Chondrocyte (in vitro differentiated cells): ENCODE measurements at places on chromosomes 16 and 17. TPM values are rescaled to one million over a fixed set of nuclear protein-coding genes. Genes with fewer than 3 reads are reported as not detected.

GRCh38 chr16:54135361-54136275, 151.0 kb downstream of the IRX3 start:
- H3K36me3 ChIP-seq: no peaks in the 10 kb centered on the region
- no peak overlapping the region for H3K4me3 ChIP-seq
- H3K27me3 ChIP-seq: no peaks in the 10 kb centered on the region
- peaks cover 13% of the 10 kb centered on the region for H3K4me1 ChIP-seq
- no peak for DNase-seq
- H3K27ac ChIP-seq: peak overlapping the region; percentile 76

DNA sequence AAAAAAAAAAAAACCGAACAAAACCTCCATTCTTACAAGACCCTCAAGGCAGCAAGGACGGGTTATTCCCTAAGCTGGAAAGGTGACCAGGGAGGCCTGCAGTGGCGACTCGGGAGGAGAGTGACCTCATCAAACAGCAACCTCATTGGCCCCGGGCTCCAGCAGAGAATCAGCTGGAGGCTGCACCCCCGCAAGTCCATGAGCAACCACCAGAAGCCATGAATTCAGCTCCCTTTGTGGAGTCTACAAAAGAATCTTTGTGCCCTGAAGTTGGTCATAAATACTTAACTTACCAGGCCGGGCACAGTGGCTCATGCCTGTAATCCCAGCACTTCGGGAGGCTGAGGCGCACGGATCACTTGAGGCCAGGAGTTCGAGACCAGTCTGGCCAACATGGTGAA, 80.9 kb upstream of the CREBBP start:
- H3K4me3 ChIP-seq: peak overlapping the region; percentile 61
- H3K27ac ChIP-seq: no peak overlapping the region
- peaks cover 20% of the 10 kb centered on the region for H3K4me1 ChIP-seq
- peaks cover 13% of the 10 kb centered on the region for H3K36me3 ChIP-seq

- no peaks in the 10 kb centered on the region for H3K36me3 ChIP-seq
- H3K4me3 ChIP-seq: no peak overlapping the region
- no peaks in the 10 kb centered on the region for H3K4me1 ChIP-seq
Observed at GRCh38 chr17:46811978-46812583, 6.4 kb downstream of the WNT3 start.

DNA sequence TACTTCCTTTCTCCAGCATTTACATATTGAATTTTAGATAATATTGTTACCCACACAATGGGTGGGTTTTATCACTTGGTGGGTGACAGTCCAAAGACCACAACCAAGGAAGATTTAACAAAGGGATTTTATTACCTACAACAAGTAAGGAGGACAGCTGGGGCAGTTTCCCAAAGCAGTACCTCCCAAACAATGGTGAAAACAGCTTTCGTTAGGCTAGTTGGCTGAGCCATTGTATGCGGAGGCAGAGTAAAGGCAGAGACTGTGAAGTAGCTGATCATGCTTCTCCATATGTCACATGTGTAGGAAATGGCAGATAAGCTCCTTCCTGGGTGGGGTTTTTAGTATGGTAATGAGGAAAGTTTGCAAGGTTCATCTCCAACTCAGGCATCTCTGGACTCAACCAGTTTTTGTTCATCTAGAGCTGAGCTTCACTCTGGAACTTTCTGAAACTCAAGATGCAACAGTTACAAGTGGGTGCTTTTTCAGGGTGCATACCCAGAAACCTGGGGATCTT, 104.3 kb upstream of the PSMD7 start:
- DNase-seq: no peak
- no peaks in the 10 kb centered on the region for H3K36me3 ChIP-seq
- peaks cover 2% of the 10 kb centered on the region for H3K4me1 ChIP-seq
- peaks cover 3% of the 10 kb centered on the region for H3K27me3 ChIP-seq
- no peak overlapping the region for H3K27ac ChIP-seq
- H3K4me3 ChIP-seq: no peak overlapping the region

DNA sequence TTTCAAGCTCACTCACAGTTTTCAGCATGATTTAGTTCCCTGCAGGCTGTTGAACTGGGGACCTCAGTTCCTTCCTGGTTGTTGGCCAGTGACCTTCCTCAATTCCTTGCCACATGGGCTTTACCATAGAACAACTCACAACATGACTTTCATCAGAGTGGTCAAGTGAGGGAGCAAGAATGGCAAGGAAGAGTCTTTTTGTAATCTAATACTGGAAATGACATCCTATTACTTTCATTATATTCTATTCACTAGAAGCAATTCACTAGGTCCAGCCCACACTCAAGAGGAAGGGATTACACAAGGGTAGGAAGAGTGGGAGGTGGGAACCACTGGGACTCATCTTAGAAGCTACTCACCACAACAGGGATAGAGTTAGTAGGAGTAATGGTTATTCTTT, 57.6 kb downstream of the SYT17 start:
- H3K4me3 ChIP-seq: no peak overlapping the region
- no peak overlapping the region for H3K27ac ChIP-seq
- peaks cover 13% of the 10 kb centered on the region for H3K4me1 ChIP-seq

DNA sequence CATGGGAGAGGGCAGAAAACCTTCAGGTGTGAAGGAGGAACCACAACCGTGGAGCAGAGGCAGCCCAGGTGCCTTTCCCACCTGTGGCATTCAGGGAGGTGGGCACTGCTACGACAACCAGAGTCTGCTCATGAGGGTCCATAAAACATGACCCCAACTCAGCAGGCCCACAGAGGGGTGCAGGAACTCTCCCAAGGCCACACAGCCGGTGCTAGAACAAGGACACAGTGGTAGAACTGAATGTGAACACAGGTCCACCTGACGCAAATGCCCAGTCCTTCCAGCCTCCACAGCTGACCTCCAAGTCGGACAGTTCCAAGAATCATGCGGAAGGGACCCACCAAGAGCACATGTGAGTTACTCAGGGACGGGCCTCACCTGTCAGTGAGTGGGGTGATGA, 76.4 kb downstream of the DNAH17 start:
- H3K4me3 ChIP-seq: no peak overlapping the region
- DNase-seq: no peak
- peaks cover 16% of the 10 kb centered on the region for H3K4me1 ChIP-seq

DNA sequence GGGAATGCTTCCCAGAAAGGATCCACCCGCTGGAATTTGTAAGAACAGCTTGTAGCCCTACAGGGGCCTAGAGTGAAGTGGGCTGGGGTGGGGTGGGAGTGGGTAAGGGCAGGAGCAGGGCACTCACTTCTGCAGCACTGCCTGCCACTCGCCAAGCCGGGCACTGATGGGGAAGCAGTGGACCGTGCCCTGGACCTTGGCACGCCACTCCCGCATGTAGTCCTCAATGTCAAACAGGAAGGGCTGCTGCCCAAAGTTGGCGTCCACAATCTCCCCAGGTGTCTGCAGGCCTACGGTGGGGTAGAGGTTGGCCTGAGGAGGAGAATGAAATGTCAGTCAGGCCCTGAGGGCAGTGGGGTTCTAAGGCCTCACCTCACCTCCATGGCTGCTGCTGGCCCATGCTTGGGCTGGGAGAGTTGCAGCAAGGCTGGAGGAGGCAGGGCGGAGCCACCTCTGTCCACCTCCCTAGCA, 15.7 kb upstream of the GFOD2 start:
- H3K27ac ChIP-seq: no peak overlapping the region
- no peak overlapping the region for H3K4me3 ChIP-seq
- H3K36me3 ChIP-seq: peaks cover 9% of the 10 kb centered on the region

DNA sequence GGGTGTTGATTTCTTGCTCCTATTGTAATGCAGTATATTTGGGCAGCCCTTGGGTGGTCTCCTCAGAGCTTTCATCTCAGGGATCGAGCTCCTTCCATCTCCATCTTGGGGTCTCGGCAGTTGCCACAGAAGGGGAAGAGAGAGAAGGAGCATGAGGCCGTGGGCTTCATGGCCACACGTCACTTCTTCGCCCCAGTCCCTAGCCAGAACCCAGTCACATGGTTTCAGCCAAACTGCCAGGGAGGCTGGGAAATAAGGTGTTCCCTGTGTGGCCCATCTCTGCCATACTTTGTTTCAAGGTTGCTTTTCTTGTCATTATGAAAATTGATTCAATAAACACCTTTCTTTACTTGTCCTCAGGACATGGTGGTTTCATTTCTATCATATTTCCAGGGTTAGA, 68.4 kb upstream of the NKD1 start:
- H3K36me3 ChIP-seq: no peaks in the 10 kb centered on the region
- no peak overlapping the region for H3K27ac ChIP-seq
- H3K4me3 ChIP-seq: no peak overlapping the region
- peaks cover 42% of the 10 kb centered on the region for H3K27me3 ChIP-seq
- no peaks in the 10 kb centered on the region for H3K4me1 ChIP-seq
- no peak for DNase-seq

Gene RAB40B
- 16.7 to 20.0 TPM (median 20.0 TPM) in 3 replicates for total RNA-seq

Gene PRSS33
- total RNA-seq: not detected in 3 replicates
